ENCODE measurements at places on chromosomes 5 and 9.

DNA sequence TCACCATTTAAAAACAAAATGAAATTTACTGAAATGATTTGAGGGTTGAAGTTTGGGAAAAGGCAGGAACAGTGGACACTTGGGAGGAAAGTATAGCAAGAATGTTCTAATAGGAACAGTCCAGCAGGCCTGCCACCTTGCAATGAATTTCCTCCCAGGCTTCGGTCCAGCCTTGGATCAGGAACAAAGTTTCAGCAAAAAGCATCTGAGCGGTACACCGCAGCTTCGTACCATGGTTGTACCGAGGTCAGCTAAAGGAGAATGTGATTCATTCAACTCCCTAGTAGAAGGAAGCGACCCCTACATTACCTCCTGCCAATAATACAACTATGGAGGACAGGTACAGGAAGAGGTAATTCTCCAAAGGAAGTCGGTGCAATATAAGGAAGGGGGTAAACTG lies 111.4 kb downstream of the ENC1 start:
- no peak for DNase-seq

GRCh38 chr5:132370181-132370970 lies 866 bp downstream of the SLC22A5 start:
- no peak for DNase-seq

GRCh38 chr9:129213551-129213950 lies 35.5 kb upstream of the IER5L start:
- no peak for DNase-seq

DNA sequence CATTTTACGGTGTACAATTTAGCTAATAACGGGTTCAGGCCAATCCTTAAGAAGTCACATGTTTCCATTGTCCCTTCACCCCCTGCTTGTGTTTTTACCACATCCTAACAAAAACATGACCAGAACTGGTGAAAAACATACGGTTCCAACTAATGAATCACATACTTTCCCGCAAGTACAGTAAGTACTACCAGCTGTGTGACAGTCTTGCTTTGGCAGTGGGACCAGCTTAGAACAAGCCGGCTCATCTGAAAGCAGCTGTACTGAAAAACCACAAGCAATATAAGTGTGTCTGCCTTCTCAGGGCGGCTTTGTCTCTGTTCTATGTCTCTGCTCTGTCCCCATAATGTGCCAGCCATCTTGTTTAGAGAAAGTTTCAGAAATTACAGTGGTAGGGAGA lies 242.5 kb downstream of the BNC2 start:
- no peak for DNase-seq

GRCh38 chr9:123116036-123116435 lies 82.6 kb downstream of the GPR21 start:
- DNase-seq: no peak

DNA sequence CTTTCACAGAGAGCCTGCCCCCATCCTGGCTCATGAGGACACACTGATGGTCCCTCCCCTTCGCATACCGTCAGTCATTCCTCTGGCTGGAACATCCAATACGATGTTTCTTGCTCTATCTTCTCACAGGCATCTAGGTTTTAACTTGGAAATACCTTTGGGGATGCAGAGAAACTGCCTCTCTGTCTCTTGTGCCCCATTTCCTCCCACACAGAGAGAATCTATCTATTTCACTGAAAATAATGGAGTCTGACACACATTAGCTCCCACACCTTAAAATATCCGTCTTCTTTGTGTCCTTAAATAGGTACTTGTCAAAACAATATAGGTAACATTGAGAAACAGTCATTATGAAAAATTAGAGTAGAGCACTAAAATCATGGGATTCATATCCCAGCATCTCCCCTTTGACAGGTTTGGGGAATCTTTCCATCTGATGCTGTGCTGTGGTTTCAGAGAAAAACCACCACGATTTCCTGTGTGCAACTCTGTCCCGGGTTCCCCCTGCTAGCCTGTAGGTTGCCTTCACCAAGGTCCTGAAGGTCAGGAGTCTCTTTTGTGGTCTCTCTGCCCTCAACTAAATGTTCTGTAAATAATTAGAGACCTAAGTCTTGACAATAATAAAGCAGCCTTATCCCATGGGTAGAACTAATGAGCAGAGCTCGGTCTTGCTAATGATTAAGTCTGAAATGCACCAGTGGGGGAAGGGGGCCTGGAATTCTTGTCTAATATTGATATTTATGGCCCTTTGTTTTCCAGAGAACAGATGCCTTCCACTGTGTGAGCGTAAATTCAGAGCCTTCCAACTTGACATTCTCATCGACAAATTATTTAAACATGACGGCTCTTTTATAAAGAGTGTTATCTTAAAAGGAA lies 371.0 kb downstream of the ICE1 start:
- DNase-seq: no peak

DNA sequence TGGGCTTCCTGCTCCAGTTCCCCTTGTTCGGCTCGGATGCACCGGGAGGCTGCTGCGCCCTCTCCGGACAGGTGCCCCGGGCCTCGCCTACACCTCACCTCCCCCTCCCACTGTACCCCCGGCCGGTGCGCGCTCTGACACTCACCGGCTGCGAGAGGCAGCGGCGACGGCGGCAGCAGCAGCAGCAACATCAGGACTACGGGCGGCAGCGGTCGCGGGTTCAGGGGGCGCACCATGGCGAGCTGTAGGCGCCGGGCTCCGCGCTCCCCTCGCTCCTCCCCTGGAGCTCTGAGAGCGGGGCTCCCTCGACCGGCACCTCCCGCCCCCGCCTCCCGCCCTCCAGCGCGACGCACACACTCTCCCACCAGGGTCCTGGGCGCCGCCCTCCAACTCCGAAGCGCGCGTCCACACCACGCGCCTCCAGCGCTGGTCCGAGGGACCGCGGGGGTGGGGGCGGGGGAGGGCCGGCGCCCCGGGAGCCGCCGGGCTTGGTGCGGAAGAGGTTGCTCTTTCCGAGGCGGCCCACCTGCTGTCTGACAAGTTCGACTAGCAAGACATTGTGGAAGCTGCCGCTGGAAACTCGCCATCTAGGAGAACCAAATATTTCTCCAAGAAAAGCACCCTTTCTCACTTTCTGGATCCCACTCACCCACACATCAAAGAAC lies at the start of gene GFRA3:
TSS of gene GFRA3 (minus strand) at position 433 of the 665 bp plus-strand sequence. CDS start at position 236, 197 bp downstream.
- no peak for DNase-seq

- no peak for DNase-seq
Measured at GRCh38 chr9:12554636-12555035, 138.5 kb upstream of the TYRP1 start.

DNA sequence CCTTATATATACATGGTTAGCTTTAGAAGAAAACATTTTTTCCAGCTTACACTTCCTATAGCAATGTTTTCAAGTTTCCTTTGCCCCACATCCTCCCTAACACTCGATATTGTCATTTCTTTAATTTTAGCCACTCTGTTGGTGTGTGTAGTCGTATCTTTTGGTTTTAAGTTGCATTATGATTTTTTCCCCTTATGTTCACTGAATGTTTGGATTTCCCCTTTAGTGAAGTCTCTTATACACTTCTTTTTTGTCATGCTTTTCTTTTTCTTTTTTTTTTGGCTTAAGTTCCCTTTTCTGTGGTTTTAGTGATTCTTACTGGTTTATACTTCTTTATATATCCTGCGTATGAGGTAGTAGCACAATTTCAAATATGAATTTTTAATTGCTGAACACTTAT lies 58.8 kb downstream of the KDM4C start:
- DNase-seq: no peak

- DNase-seq: no peak
Measured at GRCh38 chr9:78994471-78994870, 577.3 kb upstream of the TLE4 start.

GRCh38 chr9:107283623-107284616 lies 841 bp downstream of the RAD23B start:
- DNase-seq: peak; percentile 66
